ENCODE measurements at places on chromosomes 12 and 14. TPM values are rescaled to one million over a fixed set of nuclear protein-coding genes. Genes with fewer than 3 reads are reported as not detected.

The TPH2 gene
- total RNA-seq, result not detected

The MSI1 gene
- total RNA-seq, result 0.78 TPM

The KRT5 gene
- 4.1 TPM for total RNA-seq

The B4GALNT1 gene
- total RNA-seq, result 0.08 TPM

The ADGRD1 gene
- 0.78 TPM for total RNA-seq

The HOXC4 gene
- total RNA-seq, result 0.88 TPM

The BDKRB1 gene
- total RNA-seq, result 53.3 TPM

The MYF6 gene
- 0.80 TPM for total RNA-seq

The CLEC9A gene
- total RNA-seq, result not detected

The SAMD15 gene
- 0.39 TPM for total RNA-seq

The CCDC184 gene
- 3.7 TPM for total RNA-seq

The DNAL1 gene
- total RNA-seq, result 8.3 TPM

The TAS2R8 gene
- total RNA-seq, result 0.08 TPM

The RND1 gene
- 3.4 TPM for total RNA-seq

The KRT83 gene
- not detected for total RNA-seq

The LRTM2 gene
- not detected for total RNA-seq

All from epithelial cell of alveolus of lung (primary cell).